ENCODE measurements at places on chromosomes 1 and 21.
A peak's percentile ranks its signal among the peaks of the same experiment; 100 is the strongest.

DNA sequence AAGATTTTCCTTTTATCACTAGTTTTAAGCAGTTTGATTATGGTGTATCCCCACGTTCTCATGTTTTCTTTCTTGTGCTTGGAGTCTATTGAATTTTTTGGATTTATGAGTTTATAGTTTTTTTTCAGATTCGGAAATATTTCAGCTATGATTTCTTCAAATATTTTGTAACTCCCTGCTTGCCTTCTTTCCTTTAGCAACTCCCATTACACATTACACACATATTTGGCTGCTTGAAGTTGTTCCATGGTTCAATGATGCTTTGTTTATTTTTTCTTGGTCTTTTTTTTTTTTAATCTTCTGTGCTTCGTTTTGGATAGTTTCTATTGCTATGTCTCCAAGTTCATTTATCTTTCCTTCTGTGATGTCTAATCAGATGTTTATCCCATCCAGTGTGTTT, 48.5 kb upstream of the WARS2 start:
- DNase-seq = no peak

DNA sequence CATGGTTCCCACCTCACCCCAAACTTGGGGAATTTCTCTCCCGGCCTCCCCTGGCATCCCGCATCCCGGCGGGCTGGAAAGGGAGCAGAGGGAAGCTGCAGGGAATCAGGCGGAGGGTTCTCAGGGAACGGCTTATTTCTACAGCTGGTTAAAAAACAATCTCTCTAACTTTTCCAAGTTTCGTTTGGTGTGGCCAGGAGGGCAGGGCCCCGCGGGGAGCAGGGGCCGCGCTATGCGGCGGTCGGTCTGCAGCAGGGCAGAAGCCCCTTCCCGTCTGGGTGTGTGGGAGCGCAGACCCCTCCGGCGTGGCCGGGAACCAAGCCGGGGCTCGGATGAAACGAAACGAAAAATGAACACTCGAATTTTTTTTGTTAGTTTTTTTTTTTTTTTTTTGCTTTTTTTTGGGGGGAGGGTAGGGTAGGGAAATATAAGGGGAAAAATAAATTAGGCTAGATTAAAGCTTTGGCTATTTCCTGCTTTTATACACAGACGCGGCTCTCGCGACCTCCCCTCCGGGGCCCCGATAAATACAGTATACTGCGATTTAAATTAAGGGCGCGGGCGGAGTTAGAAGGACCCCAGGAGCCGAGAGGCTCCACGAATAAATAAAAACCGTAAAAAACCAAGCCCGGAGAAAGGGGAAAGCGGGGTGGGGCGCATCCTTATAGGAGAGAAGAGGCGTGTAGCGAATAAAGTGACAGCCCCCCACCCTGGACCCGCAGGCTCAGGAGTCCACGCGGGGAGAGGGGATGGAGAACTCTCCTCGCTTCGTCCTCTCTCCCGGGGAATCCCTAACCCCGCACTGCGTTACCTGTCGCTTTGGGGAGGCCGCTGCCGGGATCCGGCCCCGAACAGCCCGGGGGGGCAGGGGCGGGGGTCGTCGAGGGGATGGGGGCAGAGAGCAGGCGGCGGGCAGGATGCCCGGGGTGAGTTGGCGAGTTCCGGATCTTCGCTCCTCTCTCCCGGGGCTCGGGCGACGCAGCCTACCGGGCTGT, 2.1 kb downstream of the POU3F1 start:
- DNase-seq = no peak

- DNase-seq = no peak
These were observed 5.2 kb downstream of the ELF3 start for GRCh38 chr1:202015662-202015937.

- DNase-seq = no peak
These were observed 24.3 kb upstream of the PCP4 start for GRCh38 chr21:39842741-39843459.

DNA sequence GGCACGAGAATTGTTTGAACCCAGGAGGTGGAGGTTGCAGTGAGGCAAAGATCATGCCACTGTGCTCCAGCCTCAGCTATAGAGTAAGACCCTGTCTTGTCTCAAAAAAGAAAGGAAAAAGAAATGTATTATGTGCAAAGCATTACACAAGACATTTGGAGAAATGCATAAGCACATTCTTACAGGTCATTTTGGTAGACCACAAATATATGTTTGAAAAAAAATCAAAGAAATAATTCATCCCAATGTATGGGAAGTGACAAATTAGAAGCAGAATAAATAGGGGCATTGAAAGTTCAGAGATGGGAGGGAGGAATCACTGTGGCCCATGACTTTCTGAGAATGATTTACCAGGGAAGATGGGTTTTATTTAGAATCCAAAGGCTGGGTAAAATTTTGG, 283.5 kb upstream of the ADAMTS5 start:
- no peak for DNase-seq

GRCh38 chr1:29708796-29709703, 472.7 kb downstream of the PTPRU start:
- DNase-seq = peak; percentile 50

- no peak for DNase-seq
These were observed 7.2 kb upstream of the SLX9 start for GRCh38 chr21:44932408-44933181.

DNA sequence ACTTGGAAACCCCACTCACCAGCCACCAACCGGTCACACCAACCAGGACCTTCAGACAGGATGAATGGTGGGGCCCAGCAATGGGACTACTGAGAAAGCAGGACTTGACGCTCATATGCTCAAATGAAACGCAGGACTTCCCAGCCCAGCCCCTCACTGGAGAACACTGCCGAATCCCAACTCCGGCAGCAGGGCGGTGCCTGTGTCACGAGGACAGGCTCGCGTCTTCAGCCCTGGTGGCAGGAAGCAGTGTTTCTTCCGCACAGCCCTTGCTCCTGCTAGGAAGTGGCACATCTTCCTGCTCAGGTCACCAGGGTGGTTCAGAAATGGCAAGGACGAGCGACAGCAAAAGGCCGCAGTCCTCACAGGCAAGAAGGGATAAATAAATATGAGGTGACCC, 38.9 kb downstream of the CD58 start:
- peak; percentile 8 for DNase-seq

DNA sequence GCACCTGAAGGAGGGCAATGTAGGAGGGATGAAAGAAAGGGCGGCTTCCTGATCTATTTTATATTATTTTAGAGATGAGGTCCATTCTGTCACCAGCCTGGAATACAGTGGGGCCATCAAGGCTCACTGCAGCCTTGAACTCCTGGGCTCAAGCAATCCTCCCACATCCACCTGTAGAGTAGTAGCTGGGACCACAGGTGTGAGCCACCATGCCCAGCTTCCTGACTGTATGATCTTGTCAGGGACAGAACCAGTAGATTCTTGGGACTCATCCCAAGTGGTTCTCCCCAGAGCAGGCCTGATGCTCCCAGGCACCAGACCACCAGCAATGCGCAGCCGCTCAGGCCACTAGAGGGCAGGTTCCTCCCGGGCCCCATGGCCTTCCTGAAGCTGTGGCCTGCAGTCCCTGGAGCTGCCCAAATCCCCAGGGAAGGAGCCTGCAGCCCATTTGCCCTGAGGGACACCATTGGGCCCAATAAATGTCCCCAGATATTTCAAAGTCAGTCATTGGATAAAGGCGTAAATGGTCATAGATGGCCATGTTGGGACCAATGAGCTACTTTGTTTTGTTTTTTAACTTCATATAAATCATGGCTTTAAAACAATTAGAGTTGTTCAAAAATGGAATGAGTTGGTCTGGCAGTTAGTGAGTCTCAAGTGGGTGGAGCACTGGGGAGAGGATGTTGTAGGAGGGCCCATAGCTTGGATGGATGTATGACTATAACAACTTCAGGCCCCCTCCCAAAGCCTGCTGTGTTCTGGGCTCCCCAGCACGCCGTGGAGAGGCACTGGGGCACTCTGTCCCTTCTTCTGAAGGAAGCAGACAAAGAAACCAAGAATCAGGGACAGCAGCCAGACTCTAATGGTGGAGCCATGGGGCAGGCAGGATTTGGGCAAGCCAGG, 44.7 kb upstream of the GOLT1A start:
- DNase-seq = peak; percentile 87

GRCh38 chr1:47482786-47483185, 44.9 kb downstream of the FOXD2 start:
- DNase-seq = no peak

Data from mesendoderm (in vitro differentiated cells).